PC-9 (cell line): ENCODE measurements at places on chromosomes 4 and X. TPM values are rescaled to one million over a fixed set of nuclear protein-coding genes. Genes with fewer than 3 reads are reported as not detected.

Gene BMPR1B
- 1.1 and 3.2 TPM in 2 replicates for total RNA-seq

GRCh38 chrX:150942942-150943594, 40.1 kb upstream of the HMGB3 start:
- H3K4me1 ChIP-seq: no peaks in the 10 kb centered on the region
- peaks cover 45% of the 10 kb centered on the region for H3K27me3 ChIP-seq
- H3K4me3 ChIP-seq: no peak overlapping the region
- DNase-seq: no peak
- no peaks in the 10 kb centered on the region for H3K36me3 ChIP-seq

- H3K27me3 ChIP-seq: no peaks in the 10 kb centered on the region
- no peak overlapping the region for H3K4me3 ChIP-seq
- H3K36me3 ChIP-seq: no peaks in the 10 kb centered on the region
- H3K4me1 ChIP-seq: no peaks in the 10 kb centered on the region
- no peak for DNase-seq
Observed at GRCh38 chrX:120367402-120368109, 5.7 kb downstream of the ATP1B4 start.

DNA sequence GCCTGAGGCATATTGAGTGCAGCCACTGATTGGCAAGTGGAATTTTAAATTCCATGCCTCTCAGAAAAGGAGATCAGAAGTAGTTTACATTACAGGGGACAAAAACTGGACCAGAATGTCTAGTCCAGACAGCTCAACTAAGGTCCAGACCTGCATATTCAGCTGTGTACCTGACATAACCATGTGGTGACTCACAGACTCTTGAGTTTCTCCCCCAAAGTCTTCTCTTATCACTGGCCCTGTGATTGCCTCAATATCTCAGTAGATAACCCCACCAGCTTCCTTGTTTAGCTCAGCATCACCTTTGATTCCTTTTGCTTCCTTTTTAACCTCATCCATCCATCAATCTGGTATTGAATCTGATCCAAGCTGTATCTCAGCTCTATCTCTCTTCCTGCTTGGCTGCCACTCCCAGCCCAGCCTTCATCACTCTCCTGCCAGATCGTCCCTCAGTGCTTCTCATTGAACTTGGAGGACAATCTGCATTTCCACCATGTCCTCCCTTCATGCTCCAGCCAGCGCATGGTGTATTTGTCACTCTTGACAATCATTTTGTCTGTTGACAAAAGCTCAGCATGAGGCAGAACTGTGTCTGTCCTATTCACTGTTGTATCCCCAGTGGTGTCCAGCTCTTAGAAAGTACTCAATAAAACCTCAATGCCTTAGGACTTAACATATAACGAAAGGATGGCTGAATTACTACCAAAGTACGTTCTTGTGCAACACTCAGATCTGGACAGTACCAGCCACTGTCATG, 27.8 kb upstream of the SLC2A9 start:
- no peak overlapping the region for H3K4me3 ChIP-seq
- peaks cover 27% of the 10 kb centered on the region for H3K4me1 ChIP-seq
- H3K27me3 ChIP-seq: no peaks in the 10 kb centered on the region
- H3K27ac ChIP-seq: no peak overlapping the region
- DNase-seq: peak; percentile 70
- H3K36me3 ChIP-seq: no peaks in the 10 kb centered on the region

GRCh38 chr4:23717528-23718248, 172.2 kb downstream of the PPARGC1A start:
- no peak for DNase-seq
- no peak overlapping the region for H3K27ac ChIP-seq
- no peaks in the 10 kb centered on the region for H3K4me1 ChIP-seq
- H3K27me3 ChIP-seq: no peaks in the 10 kb centered on the region
- H3K4me3 ChIP-seq: no peak overlapping the region

DNA sequence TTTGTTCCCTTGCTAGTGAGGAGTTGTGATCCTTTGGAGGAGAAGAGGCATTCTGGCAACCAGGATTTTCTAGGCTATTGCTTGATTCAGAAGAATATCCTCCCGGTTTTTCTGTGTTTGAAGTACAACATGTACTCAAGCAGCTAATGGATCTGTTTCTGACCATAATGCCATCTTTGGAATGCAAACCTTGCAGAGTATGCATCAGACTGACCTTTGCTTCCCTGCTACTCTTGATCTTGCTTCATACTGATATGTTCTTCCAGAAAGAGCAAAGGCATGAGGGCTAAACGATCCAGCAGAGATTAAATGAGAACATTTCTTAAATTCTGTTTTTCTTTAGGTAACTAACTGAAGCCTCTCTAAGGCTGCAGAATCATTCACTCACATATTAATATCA, 265.4 kb upstream of the SLC7A11 start:
- no peaks in the 10 kb centered on the region for H3K4me1 ChIP-seq
- DNase-seq: no peak
- no peaks in the 10 kb centered on the region for H3K36me3 ChIP-seq
- H3K4me3 ChIP-seq: no peak overlapping the region
- no peak overlapping the region for H3K27ac ChIP-seq

DNA sequence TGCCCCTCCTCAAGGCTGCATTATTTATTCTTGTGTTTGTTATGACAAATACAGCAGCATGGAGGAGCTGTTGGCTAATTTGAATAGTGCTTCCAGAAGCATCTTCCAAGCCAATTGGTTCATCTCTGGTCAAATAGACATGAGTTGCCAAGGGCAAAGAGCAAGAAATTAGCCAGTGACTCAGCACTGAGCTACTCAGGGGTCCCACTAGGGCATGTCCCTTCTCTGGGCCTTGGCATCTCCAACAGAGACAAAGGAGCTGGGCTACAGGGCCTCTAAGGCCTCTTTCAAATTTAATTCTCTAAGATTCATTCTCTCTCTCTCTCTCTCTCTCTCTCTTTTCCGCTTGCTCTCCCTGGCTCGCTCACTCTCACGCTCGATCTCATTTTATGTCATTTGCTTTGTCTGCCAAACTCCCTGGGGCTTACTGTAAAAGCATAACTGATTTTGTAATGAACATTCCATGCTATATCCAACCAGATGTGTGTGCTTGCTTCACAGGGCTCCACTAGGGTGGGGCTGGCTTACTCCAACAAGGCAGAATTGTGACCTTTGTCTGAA, 86.7 kb upstream of the MAGEA4 start:
- peak; percentile 40 for DNase-seq
- H3K27ac ChIP-seq: peak overlapping the region; percentile 79
- H3K4me1 ChIP-seq: peaks cover 54% of the 10 kb centered on the region
- H3K36me3 ChIP-seq: no peaks in the 10 kb centered on the region
- H3K27me3 ChIP-seq: no peaks in the 10 kb centered on the region
- H3K4me3 ChIP-seq: peak overlapping the region; percentile 3; the same call in 1 of the 2 replicates

- no peaks in the 10 kb centered on the region for H3K4me1 ChIP-seq
- no peaks in the 10 kb centered on the region for H3K27me3 ChIP-seq
- no peak overlapping the region for H3K4me3 ChIP-seq
- H3K27ac ChIP-seq: no peak overlapping the region
- no peak for DNase-seq
- no peaks in the 10 kb centered on the region for H3K36me3 ChIP-seq
Observed at GRCh38 chr4:70818173-70818855, 21.4 kb downstream of the GRSF1 start.

GRCh38 chrX:47807548-47807947, 29.2 kb upstream of the ZNF81 start:
- no peaks in the 10 kb centered on the region for H3K4me1 ChIP-seq
- H3K27me3 ChIP-seq: no peaks in the 10 kb centered on the region
- no peaks in the 10 kb centered on the region for H3K36me3 ChIP-seq

DNA sequence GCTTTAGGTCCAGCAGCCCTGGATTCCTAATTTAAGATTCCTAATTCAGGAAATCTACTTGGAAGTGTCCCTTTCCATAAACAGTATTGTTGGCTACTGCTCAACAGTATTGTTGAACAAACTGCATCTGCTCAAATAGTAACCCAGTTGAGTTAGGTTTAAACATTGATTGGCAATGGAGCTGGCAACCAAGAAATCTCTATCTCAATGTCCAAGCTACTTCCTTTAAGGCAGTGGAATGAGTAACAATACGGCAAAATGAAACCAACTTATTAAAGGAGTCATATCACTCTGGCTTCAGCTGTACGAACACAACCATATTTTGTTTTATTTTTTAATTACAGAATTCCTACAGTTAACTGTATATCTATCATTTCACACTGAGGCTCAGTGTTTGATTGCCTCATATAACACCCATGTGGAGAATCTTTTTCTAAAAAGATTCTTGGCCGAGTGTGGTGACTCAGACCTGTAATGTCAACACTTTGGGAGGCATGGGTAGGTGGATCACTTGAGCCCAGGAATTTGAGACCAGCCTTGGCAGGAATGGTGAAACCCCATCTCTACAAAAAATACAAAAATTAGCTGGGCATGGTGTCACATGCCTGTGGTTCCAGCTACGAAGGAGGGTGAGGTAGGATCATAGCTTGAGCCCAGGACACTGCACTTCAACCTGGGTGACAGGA, 71.7 kb upstream of the IL13RA1 start:
- no peak overlapping the region for H3K4me3 ChIP-seq
- no peak overlapping the region for H3K27ac ChIP-seq
- H3K27me3 ChIP-seq: no peaks in the 10 kb centered on the region
- no peaks in the 10 kb centered on the region for H3K36me3 ChIP-seq
- DNase-seq: peak; percentile 76
